ENCODE measurements at places on chromosomes 7 and 10.
A peak's percentile ranks its signal among the peaks of the same experiment; 100 is the strongest.

- DNase-seq, result no peak
Observed at GRCh38 chr10:87865241-87865881, 1.9 kb downstream of the PTEN start.

GRCh38 chr7:76340617-76341131 is 18.1 kb downstream of the YWHAG start:
- DNase-seq, result no peak

- no peak for DNase-seq
Observed at GRCh38 chr7:93156884-93157283, 8.7 kb upstream of the SAMD9L start.

GRCh38 chr10:116472891-116473290 is 45.2 kb downstream of the PNLIPRP3 start:
- DNase-seq, result no peak

DNA sequence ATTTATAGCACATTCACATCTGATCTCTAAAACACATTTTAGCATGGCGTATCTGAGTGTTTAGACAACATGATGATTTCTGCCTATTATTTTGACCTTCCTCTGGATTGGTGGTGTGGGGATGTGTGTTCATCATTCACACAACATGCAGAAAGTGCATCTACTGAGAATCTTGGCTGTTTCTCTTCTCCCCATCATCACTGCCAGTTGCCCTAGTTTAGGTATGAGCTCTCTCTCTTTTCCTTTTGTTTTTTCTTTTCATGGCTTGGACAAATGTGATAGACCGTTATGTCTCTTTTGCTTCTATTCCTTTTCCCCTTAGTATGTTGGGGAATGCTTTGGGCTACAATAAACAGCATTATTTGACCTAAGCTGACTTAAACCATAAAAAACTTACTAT is 239.2 kb upstream of the FZD8 start:
- no peak for DNase-seq

DNA sequence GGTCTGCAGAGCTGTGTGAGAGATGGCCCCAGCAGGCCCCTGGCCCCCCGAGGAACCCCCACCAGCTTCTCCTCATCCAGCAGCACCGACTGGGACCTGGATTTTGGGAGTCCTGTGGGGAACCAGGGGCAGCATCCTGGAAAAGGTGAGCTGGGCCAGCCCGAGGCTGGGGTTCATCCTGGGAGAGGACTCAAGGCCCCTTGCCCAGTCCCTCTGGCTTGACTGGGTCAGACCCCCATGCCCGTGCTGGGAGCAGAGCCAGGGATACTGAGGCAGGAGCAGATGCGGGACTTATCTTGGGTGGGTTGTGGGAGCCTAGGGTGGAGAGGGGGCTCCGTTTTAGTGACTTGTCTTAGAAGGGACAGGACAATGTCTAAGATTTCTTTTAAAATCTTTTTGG is 47.5 kb downstream of the ZNF467 start:
- DNase-seq, result no peak

DNA sequence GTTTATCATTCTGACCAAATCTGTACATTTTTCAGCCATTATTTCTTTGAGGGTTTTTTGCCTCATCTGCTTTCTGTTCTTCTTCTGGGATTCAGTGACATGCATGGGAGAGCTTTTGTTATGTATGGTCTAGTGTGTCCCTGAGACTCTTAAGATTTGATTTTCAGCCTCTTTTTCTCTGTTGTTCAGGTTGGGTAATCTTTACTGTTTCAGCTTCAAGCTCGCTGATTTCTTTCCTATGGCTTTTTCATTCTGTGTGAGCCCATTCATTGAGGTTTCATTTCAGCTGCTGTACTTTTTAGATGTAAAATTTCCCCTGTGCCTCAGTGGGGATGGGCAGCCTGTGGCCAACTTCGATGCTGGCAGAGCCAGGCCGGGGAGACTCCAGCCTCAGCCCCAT is 38.1 kb downstream of the FOXK1 start:
- no peak for DNase-seq

- DNase-seq, result no peak
Observed at GRCh38 chr10:71777213-71777985, 4.1 kb upstream of the VSIR start.

- DNase-seq, result no peak
Observed at GRCh38 chr10:21943633-21944265, 59.8 kb downstream of the DNAJC1 start.

- DNase-seq, result no peak
Observed at GRCh38 chr7:70595755-70596597, 536.0 kb upstream of the GALNT17 start.

- no peak for DNase-seq
Observed at GRCh38 chr10:29435809-29436501, 147.1 kb downstream of the LYZL1 start.

DNA sequence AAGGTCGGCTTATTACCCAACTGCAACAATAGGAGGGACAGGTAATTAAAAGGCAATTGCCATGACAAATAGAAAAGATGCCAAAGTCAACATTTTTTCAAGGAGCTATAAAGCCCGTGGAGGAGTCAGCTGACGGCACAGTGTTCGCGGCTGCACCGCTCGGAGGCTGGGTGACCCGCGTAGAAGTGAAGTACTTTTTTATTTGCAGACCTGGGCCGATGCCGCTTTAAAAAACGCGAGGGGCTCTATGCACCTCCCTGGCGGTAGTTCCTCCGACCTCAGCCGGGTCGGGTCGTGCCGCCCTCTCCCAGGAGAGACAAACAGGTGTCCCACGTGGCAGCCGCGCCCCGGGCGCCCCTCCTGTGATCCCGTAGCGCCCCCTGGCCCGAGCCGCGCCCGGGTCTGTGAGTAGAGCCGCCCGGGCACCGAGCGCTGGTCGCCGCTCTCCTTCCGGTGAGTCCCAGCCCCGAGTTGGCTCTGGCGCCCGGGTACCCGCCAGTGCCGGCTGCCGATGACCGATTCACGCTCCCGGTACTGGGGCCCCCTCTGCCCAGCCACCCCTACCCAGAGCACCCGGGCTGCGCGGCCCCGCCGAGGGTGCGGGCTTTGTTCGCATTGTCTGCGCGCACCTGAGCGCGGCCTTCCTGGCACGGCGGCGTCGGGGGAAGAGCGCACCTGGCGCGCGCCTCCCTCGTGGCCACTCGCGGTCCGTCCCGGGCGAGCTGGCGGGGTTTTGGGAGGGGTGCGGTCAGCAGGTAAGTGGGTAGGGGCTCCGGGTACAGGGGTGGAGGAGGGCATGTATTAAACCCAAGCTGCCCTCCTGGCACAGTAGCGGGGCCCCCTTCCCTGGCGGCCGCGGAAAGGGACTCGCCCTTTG is at the start of gene VWA2:
TSS of gene VWA2 (plus strand) at position 138 of the 877 bp plus-strand sequence. CDS start 9,460 bp downstream, outside the sequence.
- DNase-seq, result peak; percentile 9

- no peak for DNase-seq
Observed at GRCh38 chr7:134289841-134290240, 26.9 kb downstream of the SLC35B4 start.

GRCh38 chr10:110612087-110612486 is 32.0 kb upstream of the RBM20 start:
- peak; percentile 12 for DNase-seq
